Renal cortical epithelial cell (primary cell): ENCODE measurements at places on chromosomes 16 and 17.

DNA sequence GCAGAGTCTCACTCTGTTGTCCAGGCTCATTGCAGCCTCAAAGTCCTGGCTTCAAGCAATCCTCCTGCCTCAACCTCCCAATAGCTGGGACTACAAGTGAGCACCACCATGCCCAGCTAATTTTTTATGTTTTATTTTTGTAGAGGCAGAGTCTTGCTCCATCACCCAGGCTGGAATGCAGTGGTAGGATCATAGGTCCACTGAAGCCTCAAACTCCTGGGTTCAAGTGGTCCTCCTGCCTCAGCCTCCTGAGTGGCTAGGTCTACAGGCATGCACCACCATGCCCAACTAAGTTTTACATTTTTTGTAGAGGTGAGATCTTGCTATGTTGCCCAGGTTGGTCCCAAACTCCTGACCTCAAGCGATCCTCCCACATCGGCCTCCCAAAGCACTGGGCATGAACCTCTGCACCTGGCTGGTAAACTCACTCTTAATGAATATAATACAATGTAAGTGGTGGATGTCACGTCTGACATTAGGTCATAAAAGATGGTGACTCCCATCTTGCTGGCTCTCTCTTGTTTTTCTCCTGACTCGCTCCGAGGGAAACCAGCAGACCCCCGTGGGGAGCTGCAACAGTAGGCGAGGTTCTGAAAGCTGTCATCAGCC lies 126.2 kb downstream of the IRX3 start:
- no peak for DNase-seq

- DNase-seq: peak; percentile 62
These were observed 25.6 kb downstream of the RNF135 start for GRCh38 chr17:30996486-30996885.

DNA sequence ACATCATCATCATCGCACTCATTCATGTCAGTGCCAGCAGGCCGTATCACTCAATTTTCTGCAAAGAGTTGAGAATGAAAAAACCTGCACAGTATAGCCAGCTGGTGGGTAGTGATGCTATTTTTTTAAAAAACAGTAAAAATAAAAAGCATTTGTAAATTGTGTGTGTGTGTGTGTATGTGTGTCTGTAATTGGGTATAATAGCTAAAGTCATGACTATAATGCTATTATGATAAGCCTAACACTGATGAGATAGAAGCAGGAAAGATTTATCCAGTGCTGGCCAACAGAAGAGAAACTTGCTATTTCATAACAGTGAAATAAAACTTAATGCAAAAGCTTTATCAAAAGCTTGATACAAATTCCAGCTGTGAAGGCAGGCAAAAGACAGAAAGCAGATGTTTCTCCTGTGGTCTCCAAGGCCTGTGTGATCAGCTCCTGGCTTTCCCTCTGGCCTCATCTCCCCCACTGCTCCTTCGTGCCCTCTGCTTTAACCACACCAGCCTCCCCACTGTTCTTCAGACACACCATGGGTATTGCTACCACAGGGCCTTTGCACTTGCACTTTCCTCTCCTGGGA lies 206.2 kb upstream of the IRX5 start:
- DNase-seq: no peak

- DNase-seq: no peak
These were observed 12.9 kb downstream of the IL21R start for GRCh38 chr16:27414788-27415431.

- DNase-seq: no peak
These were observed 17.5 kb downstream of the EMC8 start for GRCh38 chr16:85781695-85782370.

GRCh38 chr17:3905017-3905520 lies 11.2 kb downstream of the P2RX1 start:
- DNase-seq: no peak

DNA sequence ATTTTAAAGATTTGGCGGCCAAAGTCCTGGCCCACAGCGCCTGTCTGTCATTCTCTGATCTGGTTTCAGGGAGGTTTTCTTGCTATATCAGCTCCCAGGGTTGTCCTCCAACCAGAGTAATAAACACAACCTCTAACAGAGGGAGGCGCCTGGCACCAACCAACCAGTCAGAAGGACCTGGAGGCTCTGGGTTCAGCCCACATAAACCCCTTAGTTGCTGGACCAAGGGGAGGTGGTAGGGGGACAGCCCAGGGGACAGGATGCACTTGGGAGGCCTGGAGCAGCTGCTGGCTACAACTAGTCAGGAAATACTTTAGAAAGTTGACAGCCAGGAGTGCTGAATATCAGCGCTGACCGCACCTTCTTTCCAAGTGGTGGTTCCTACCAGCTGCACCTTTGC lies 41.7 kb upstream of the CDRT4 start:
- DNase-seq: no peak

DNA sequence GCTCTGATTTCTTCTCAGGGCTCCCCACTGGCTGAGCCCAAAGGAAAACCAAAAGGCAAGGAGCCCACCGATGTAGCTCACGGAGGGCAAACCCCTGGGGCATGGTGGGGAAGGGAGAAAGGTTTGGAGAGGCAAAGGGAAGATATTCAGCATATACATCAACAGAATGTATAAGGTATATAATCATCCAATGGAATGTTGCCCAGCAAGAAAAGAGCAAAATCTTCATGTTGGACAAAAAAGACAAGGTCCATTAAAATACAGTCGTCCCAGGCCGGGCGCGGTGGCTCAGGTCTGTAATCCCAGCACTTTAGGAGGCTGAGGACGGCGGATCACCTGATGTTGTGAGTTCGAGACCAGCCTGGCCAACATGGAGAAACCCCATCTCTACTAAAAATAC lies 1.6 kb downstream of the CPPED1 start:
- no peak for DNase-seq

GRCh38 chr17:44219616-44220212 lies at the start of gene UBTF:
Gene UBTF, minus strand, starts transcription at chr17:44219675. Its CDS starts 1,446 bp downstream, at chr17:44218229.
- no peak for DNase-seq

DNA sequence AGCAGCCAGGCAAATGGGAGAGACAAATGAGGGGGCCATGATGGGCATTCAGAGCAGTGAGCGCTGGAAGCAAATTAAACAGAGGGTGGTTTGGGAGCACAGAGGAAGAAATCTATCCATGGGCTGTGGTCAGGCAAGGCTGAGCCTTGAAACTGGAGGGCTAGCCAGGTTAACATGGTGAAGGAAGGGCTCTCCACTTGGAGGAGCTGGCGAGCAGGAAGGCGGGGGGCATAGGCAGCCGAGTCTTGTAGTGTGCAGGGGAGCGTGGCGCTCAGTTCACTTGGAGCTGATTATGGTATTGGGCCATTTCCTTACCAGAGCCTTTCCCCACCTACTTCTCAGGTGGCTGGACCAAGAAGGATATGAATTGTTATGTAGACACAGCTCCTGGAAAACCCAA lies 189.7 kb downstream of the SNX29 start:
- no peak for DNase-seq

GRCh38 chr16:59052231-59052630 lies 318.1 kb upstream of the GOT2 start:
- peak; percentile 53 for DNase-seq

DNA sequence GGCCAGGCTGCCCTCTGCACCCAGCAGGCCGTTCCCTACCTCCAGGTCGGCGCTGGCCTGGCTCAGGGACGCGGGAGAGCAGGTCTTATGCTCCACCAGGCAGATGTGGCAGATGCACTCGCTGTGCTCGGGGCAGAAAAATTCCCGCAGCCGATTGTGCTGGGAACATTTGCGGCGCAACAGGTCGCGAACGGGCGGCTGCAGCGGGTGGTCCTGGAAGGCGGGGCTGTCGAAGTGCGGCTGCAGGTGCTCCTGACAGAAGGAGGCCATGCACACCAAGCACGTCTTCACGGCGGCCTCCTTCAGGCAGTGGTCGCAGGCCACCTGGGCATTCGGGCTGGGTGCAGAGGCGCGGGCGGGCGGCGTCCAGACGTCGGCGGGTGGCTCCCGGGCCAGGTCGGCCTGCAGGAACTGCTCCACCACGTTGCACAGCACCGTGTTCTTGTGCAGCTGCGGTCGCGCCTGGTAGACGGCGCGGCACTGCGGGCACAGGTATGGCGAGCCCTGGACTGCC lies 439 bp downstream of the TRIM25 start:
- no peak for DNase-seq

GRCh38 chr17:78864117-78864516 lies 23.5 kb upstream of the USP36 start:
- no peak for DNase-seq

GRCh38 chr17:11742886-11743285 lies 144.6 kb downstream of the DNAH9 start:
- DNase-seq: no peak

GRCh38 chr16:77594799-77595596 lies 127.3 kb upstream of the NUDT7 start:
- no peak for DNase-seq

GRCh38 chr17:68567035-68567434 lies 34.1 kb downstream of the FAM20A start:
- no peak for DNase-seq

GRCh38 chr16:77328274-77328673 lies 106.6 kb downstream of the ADAMTS18 start:
- DNase-seq: no peak

GRCh38 chr17:76091526-76092286 lies 11.9 kb downstream of the EXOC7 start:
- no peak for DNase-seq

- peak; percentile 98 for DNase-seq
These were observed 301.9 kb downstream of the SOX9 start for GRCh38 chr17:72422505-72423285.

GRCh38 chr17:73240561-73240960 lies 21.1 kb downstream of the CPSF4L start:
- no peak for DNase-seq

DNA sequence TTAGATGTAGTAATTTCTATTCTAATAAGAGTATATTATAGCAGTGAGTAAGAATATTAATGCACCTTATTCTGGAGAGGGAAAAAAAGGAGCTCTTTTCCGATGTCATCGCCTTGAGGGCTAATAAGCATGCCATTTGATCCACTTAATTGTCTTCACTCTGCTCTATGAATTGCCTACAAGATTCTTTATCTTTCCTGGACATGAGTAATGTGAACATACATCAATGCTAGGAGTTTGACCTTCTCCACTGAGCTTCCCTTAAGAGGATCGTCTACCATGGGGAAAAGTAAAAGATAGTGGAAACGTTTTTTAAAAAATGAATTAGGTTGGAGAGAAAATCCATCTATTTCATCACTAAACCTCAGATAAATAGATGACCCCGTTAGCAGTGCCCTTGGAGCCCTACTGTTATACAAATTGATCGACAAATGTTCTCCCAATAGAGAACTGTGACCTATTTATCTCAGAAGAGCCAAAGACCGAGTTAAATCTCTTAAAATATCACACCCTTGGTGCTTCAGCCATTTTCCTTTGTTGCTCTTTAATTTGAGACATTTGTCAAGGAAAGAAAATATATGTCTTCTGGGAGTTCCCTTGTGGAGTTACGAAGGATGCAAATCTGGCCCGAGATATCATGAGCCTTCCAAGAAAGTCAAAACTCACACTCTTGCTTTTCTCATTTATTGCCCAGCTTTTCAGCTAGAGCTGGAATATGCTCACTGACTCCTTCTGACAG lies 898.5 kb downstream of the KCNJ2 start:
- no peak for DNase-seq

GRCh38 chr17:50141745-50142110 lies 8.7 kb downstream of the PPP1R9B start:
- DNase-seq: no peak

DNA sequence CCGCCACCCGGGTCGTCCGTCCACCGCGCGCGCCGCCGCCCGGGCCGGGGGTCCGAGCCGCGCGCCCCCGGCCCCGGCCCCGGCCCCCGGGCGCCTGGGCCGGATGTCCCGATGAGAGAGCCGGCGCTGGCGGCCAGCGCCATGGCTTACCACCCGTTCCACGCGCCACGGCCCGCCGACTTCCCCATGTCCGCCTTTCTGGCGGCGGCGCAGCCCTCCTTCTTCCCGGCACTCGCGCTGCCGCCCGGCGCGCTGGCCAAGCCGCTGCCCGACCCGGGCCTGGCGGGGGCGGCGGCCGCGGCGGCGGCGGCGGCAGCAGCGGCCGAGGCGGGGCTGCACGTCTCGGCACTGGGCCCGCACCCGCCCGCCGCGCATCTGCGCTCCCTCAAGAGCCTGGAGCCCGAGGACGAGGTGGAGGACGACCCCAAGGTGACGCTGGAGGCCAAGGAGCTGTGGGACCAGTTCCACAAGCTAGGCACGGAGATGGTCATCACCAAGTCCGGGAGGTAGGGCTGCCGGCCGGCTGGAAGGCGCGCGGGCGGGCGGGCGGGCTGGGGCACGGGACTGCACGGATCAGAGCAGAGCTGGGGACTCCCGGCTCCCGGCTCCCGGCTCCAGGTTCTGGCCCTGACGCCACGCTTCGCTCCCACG lies 548 bp downstream of the TBX2 start:
- no peak for DNase-seq

DNA sequence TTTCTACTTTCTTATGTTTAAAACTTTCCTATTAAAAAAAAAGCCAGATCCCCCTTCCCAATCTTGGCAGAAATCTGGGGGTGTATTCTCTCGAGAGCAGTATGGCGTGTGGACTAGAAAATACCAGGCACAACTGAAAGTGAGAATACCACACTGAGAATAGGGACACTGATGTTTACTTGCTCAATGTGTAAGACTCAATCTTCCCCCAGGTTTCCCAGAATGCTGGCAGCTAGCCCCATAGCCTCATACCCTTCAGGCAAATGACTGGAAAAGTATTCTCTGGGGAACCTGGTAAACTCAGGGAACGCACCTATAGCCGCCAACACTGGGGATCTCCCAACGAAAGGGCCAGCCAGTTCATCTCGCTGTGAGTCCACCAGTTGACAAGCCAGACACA lies 15.3 kb downstream of the ZZEF1 start:
- DNase-seq: no peak

- no peak for DNase-seq
These were observed 38.9 kb upstream of the NAT9 start for GRCh38 chr17:74815067-74815466.

GRCh38 chr16:16815641-16816040 lies 436.7 kb downstream of the NPIPA7 start:
- no peak for DNase-seq

GRCh38 chr17:28484296-28484695 lies 10.9 kb downstream of the SLC13A2 start:
- DNase-seq: no peak

GRCh38 chr17:61000911-61001310 lies 323.3 kb downstream of the BCAS3 start:
- peak; percentile 41 for DNase-seq

- DNase-seq: no peak
These were observed 81.2 kb downstream of the WNT3 start for GRCh38 chr17:46737326-46737725.

- no peak for DNase-seq
These were observed 2.2 kb downstream of the HSD17B2 start for GRCh38 chr16:82037251-82037650.
